Activated naive CD8-positive, alpha-beta T cell treated with anti-CD3 and anti-CD28 coated beads, Interleukin-2, amount 50 U/mL, for 16 hours (primary cell): ENCODE measurements at places on chromosomes 4 and X.

- DNase-seq, result no peak
Measured at GRCh38 chr4:41323706-41324105, 67.0 kb downstream of the UCHL1 start.

GRCh38 chrX:120147537-120147936 lies 10.9 kb upstream of the RHOXF2 start:
- no peak for DNase-seq

GRCh38 chr4:1856943-1857699 lies 1.2 kb upstream of the LETM1 start:
- DNase-seq, result no peak

DNA sequence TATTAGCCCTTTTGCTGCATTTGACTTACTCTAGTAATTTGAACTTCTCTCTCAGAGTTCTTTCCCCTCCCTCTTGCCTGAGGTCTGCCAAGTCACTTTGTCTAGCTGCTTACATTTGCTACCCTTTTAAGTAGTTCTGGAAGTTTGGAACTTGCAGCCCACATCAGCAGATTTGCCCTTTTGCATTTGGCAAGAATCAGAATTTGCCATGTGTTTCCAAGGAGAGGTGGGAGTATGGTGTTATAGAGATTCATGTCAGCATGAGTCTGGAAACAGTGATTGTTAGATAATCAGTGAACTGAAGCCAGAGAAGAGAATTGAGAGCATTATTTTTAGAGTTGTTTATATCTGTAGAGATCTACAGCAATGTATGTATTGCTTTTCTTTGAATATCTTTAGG lies 52.1 kb downstream of the KLHL34 start:
- no peak for DNase-seq

GRCh38 chr4:100823066-100823992 lies 305.5 kb upstream of the EMCN start:
- DNase-seq, result no peak
